Epithelial cell of esophagus (primary cell): ENCODE measurements at places on chromosomes 6 and 20.

- DNase-seq, result no peak
These were observed 71.3 kb downstream of the BCAS1 start for GRCh38 chr20:53999077-53999476.

DNA sequence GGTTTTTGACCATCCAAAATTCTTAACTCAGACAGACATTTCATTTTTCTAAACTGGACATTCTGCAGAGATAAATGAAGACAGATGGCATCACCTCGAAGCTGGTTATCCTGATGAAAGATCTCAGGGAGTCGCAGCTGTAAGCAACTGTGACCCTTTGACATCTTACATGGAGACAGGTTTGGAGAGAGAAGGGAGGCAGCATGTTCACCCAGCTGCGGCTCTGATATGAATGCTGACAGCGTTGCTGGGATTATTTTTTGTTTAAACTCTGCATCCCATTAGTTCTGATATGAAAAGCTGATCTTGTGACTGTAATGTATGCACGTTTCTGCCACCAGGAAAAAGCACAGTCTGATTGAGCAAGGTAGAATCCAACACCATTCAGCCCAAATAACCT is 89.4 kb downstream of the C6orf118 start:
- no peak for DNase-seq

DNA sequence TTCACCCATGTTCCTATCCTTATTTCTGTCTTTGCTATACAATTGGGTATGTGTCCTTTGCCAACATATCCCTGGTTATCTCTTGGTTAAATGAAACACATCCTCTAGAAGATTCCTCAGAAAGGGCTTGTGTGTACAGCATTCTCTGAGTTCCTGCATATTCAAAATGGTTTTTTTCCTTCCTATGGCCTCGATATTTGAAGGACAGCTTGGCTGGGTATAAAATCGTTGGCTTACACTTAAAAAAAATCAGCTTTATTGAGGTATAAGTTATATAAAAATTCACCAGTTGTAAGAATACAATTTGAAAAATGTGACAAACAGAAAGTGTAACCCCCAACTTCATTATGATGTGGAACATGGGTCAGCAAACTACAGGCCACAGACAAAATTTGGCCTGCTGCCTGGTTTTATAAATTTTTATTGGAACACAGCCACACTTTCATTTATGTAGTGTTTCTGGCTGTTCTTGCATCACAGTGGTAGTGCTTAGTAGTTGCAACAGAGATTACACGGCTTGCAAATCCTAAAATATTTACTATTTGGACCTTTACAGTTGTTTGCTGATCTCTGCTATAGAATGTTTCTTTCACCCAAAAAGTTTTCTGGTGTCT is 16.7 kb downstream of the PCMT1 start:
- peak; percentile 32 for DNase-seq

- no peak for DNase-seq
These were observed 81.4 kb downstream of the NRSN1 start for GRCh38 chr6:24207413-24207812.

DNA sequence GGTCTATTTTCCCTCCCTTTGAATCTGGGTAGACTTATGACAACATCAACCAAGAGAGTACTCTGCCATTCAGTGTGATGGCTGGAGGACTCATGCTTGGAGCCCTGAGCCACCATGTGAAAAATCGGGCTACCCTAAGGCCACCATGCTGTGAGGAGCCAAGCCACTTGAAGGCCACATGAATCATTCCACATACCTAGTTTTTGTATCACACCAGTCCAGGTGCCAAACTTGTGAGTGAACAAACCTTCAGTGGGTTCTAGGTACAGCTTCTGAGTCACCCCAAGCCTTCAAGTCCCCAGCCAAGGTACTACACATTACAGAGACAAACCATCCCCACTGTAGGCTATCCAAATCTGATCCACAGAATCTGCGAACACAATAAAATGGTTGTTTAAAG is 37.4 kb upstream of the E2F3 start:
- DNase-seq, result peak; percentile 73

- DNase-seq, result no peak
These were observed 43.0 kb downstream of the BACH2 start for GRCh38 chr6:90253631-90254030.

- no peak for DNase-seq
These were observed 50.0 kb downstream of the ISM1 start for GRCh38 chr20:13271098-13271497.

- DNase-seq, result no peak
These were observed 702.7 kb downstream of the EPHA7 start for GRCh38 chr6:92716638-92717037.

DNA sequence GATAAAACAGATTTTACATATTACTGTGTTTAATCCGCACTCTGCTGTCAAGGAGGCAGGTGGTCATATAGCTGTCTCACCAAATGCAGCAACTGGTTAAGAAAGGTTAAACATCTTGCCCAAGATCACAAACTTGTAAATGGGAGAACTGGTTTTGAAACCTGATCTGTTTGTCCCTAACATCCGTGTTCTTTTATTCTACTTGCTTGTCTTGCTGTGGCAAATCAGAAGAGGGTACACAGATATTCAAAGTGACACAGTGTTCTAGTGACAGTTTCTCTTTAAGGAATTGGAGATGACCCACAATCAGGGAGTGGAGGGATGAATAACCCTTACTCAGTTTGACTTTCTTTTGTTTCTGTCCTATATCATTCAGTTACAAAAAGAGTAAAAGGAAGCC is 83.0 kb upstream of the SGK1 start:
- DNase-seq, result peak; percentile 58

- DNase-seq, result no peak
These were observed 76.2 kb downstream of the MAP3K4 start for GRCh38 chr6:161067749-161068148.

DNA sequence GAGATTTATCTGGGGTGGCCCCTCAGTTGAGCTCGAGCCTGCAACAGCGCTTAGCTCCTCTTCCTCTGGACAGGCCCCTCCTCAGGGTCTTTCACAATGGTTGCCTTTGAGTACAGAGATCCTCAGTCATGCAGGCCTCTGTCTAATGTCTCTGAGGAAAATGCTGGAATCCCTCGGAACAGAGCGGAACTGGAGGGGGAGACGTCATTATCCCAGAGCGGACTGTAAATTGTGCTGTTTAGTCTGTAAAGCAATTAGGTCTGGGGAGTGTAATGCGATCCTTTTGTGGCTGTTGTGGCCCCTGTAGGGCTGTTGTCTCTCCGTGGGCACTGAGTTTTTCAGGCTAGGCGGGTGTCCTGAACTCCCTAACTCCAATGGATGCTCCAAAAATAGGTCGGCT is 15.0 kb upstream of the DAAM2 start:
- DNase-seq, result no peak

- DNase-seq, result peak; percentile 49
These were observed 128.0 kb downstream of the RIN2 start for GRCh38 chr20:19885939-19886660.

- DNase-seq, result no peak
These were observed 40.5 kb upstream of the NKX2-4 start for GRCh38 chr20:21437816-21438215.

- DNase-seq, result no peak
These were observed 226.9 kb downstream of the TTLL2 start for GRCh38 chr6:167551628-167552257.

DNA sequence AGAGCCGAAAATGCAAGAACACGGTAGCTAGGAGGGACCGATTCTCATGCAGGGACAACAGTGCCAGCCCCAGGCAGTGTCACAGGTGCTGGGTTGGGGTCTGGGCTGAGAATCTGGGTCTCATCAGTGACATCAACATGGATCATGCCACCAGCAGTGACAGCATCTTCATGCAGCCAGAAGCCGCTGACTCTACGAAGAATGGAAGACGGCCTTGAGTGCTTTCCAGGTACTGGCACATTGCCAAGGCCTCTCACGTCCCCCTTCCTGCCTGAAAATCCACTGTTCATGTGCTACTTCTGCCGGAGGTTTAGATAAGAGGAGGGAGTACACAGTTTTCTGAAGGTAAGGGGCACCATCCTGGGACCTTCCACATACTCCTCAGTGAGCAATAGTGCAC is 141.1 kb upstream of the FOXQ1 start:
- DNase-seq, result no peak

- no peak for DNase-seq
These were observed 1407.6 kb downstream of the EPHA7 start for GRCh38 chr6:92011681-92012245.

DNA sequence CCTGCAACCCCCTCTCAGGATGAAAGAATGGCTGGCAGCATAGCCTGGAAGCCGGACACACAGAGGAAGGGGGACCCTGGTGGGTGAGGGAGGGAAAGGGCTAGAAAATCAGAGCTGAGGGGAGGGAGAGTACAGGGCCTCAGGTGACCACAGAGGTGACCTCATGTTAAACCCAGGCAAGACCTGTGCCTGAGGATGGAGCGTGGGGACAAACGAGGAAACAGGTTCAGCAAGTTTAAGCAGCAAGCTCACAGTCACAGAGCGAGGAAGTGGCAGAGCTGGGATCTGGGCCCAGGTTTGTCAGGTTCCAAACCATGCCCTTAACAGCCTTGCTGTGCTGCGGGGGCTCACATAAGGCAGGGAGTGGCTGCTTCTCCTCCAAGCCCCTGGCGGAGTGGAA is 4.0 kb upstream of the BPI start:
- peak; percentile 66 for DNase-seq

- DNase-seq, result no peak
These were observed 4.7 kb upstream of the ECHDC1 start for GRCh38 chr6:127348028-127348661.

- peak; percentile 60 for DNase-seq
These were observed 70.2 kb downstream of the CEP57L1 start for GRCh38 chr6:109165392-109165974.

DNA sequence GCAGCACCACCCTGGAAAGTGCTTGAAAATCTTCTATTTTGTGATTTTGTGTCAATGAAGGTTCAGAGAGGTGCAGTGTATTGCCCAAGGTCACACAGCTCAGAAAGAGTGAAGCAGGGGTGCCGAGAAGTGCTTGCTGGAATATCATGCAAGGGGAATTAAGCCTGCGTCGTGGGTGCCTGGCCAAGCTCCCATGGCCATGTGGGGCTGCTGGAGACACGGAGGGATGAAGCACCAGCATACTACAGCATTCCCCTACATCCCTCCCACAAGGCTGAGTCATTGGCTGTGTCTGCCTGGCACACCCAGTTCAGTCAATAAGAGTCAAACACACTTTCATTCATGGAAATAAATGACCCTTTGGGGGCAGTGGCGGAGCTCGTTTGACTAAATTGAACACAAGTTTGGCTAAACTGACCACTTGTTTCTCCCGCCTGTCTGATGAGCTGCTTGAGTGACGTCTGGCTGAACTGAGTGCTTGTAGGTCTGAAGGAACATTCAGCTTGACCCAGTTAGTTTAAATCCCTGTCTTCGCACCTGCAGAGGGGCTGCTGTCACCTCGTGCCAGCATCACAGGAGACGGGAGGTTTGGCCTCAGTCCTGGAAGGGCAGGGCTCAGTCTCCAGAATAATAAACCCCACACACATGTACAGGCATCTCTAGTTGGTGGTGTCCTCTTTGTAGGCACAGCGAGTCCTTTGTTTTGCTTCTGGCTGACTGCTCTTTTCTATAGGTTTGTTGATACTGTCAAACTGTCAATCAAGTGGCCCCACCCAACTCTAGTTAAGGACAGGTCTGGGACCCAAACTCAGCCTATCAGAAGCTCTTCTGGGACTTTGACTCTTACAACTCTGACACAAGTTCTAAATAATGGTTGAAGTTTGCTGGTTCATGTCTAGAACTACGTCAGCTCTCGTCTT is 8.4 kb upstream of the TGM2 start:
- peak; percentile 89 for DNase-seq

- no peak for DNase-seq
These were observed 6.4 kb upstream of the TXNDC5 start for GRCh38 chr6:7916959-7917358.

DNA sequence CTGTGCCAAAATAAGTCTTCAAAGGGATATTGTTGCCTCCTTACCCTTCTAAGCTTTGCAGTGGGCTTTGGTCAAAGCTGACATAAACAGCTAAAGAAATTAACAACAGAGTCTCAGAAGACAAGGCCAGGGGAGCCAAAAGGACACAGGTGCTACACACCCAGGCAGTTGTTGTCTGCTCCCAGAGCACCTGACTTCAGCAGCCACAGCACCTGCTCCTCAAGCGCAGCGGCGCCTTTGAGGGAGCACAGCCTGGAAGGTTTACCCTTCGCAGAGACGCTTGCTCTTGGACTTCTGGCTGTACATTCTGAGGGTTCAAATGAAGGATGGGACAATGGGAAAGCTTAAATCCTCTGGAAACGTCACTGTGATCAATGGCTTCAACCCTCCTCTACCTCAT is 16.6 kb downstream of the B4GALT5 start:
- no peak for DNase-seq

DNA sequence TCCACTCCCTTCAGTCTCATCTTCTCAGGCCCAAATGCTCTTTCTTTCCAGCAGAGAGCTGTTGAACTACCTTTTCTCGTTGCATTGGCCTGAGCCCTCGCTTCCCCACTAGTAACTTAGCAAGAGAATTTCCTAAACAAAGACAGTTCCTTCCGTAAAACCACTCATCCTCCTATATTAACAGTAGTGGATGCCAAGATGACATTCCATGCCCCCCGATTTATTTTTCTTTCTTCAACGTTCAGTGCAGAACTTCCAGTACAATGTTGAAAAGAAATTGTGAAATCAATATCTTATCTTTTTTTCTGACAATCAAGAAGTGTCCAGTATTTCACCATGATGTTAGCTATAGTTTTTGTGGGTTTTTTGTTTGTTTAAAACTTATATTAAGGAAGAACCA is 45.8 kb downstream of the SOX4 start:
- no peak for DNase-seq

GRCh38 chr6:107803957-107804356 is 20.2 kb downstream of the SCML4 start:
- no peak for DNase-seq

DNA sequence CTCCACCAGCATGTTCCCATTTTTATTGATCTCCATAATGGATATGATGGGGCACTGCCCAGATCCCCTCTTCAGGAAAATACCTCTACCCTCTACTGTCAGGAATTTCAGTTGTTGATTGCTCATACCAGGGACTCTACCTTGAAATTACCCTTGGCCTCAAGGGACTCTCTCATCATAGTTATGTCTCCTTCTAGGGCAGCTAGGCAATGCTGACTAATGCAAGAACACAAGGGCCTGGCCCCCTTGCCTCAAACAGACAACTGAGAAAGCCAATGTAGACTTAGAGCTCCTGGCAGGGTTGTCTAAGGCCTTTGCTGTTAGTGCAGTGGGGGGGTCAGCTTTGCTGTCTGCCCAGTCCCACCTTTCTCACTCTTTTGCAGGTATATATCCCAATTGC is 493.1 kb downstream of the BTBD3 start:
- DNase-seq, result peak; percentile 65

DNA sequence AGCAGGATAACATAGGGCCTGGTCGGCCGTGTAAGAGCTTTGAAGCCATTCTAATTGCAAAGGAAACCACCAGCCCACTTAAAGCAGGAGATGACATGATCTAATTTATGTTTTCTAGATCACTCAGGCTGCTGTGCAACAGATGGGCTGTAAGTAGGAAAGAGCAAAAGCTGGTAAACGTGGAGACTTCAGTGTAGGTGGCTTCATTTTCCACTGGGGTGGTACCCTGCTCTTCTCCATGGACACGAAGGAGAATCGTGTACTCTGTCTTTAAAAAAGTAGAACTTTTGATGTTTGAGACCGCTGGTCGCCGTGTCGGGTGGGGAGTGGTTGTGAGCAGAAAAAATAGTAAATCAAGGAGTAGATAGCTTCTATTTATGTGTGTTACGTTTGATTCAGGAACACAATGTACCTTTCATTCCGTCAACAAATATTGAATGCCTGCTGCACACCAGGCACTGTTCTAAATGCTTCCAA is 6.4 kb downstream of the CASS4 start:
- DNase-seq, result no peak

GRCh38 chr6:12147557-12148316 is 135.6 kb downstream of the HIVEP1 start:
- DNase-seq, result no peak

GRCh38 chr6:50966986-50967385 is 148.3 kb downstream of the TFAP2B start:
- DNase-seq, result no peak
